Chondrocyte (in vitro differentiated cells): ENCODE measurements at places on chromosomes 13 and 19. TPM values are rescaled to one million over a fixed set of nuclear protein-coding genes. Genes with fewer than 3 reads are reported as not detected.

GRCh38 chr13:98033277-98034247 is 80.1 kb downstream of the IPO5 start:
- no peaks in the 10 kb centered on the region for H3K36me3 ChIP-seq

- H3K4me3 ChIP-seq = no peak overlapping the region
- no peak for DNase-seq
- H3K36me3 ChIP-seq = no peaks in the 10 kb centered on the region
- H3K27ac ChIP-seq = peak overlapping the region; percentile 82
Observed at GRCh38 chr19:40147693-40148347, 43.4 kb upstream of the MAP3K10 start.

DNA sequence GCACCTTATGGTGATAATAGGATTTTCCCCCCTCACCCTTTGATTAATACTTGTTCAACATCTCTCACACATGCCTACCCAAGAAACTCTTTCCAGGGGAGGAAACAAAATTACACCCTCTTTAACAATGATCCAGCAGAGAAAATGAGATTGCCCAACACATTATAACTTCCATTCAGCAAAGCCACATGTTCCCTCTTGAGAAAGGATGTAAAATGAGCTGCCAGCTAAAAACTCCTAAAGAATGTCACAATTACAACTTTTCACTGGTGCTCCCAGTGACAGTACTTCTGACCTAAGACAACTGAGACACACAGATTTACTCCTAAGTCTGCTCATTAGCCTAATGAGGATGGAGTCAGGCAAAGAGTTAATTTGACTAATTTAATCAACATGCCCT is 621.4 kb downstream of the DIAPH3 start:
- no peaks in the 10 kb centered on the region for H3K27me3 ChIP-seq
- no peaks in the 10 kb centered on the region for H3K4me1 ChIP-seq
- no peaks in the 10 kb centered on the region for H3K36me3 ChIP-seq
- no peak overlapping the region for H3K4me3 ChIP-seq
- H3K27ac ChIP-seq = no peak overlapping the region

DNA sequence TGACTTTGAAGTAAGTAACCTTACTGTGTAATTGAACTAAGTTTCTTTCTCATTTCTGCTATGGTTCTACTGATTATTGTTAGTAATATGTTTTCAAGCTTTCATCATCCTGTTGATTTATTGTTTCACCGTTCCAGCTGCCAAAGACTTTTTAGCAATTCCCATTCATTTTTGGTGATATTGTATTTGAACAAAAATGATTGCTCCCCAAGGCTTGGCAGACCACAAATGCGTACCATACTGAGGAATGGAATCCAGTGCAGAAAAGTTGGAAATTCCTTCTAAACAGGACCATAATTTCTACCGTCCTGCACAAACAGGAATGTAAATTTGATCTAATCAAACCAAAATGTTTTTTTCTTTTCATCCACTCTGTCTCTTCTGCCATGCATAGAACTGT is 10.7 kb downstream of the EPSTI1 start:
- H3K27ac ChIP-seq = peak overlapping the region; percentile 12
- H3K36me3 ChIP-seq = peaks cover 1% of the 10 kb centered on the region
- H3K4me3 ChIP-seq = no peak overlapping the region
- DNase-seq = no peak
- peaks cover 15% of the 10 kb centered on the region for H3K4me1 ChIP-seq

GRCh38 chr19:13073263-13073662 is 29.4 kb downstream of the LYL1 start:
- no peak overlapping the region for H3K4me3 ChIP-seq
- H3K36me3 ChIP-seq = peaks cover 19% of the 10 kb centered on the region
- no peak overlapping the region for H3K27ac ChIP-seq
- no peaks in the 10 kb centered on the region for H3K27me3 ChIP-seq

- no peak overlapping the region for H3K27ac ChIP-seq
- H3K4me1 ChIP-seq = no peaks in the 10 kb centered on the region
- H3K4me3 ChIP-seq = no peak overlapping the region
- H3K36me3 ChIP-seq = peaks cover 2% of the 10 kb centered on the region
- H3K27me3 ChIP-seq = no peaks in the 10 kb centered on the region
- DNase-seq = no peak
Observed at GRCh38 chr19:30046522-30046921, 104.5 kb downstream of the URI1 start.

DNA sequence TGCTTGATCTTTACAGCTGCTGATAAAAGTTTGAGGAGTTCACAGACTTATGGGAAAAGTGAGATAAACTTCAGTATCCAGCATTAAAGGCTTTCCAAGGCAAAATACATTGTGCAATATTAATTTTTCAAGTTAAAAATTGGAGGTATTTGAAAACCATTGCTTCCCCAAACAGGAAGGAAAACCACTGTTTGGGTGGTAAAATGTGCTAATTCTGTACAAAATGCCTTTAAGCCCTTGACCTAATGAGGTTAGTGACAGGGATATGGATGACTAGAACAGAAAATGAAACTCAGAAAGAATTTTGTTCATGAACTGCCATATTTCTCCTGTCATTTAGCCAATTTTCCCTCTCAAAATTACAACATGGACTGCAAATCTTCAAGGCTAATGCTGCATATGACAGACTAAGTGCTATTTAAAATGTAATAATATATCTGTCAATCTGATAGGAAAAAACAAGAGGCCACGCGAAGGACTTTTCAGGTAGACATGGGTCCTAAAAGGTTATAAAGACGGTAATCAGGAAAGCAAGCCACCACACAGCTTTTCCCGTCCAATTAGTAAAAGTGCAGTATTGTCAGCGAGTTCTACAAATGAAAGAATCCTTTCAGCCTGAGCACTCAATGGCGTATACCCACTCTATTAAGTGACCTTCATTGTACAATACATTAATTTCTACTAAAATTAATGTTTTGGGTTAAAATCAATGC is 212.8 kb downstream of the ENOX1 start:
- H3K27me3 ChIP-seq = no peaks in the 10 kb centered on the region
- no peaks in the 10 kb centered on the region for H3K36me3 ChIP-seq
- H3K4me1 ChIP-seq = peaks cover 56% of the 10 kb centered on the region
- DNase-seq = no peak
- no peak overlapping the region for H3K4me3 ChIP-seq

- H3K27me3 ChIP-seq = no peaks in the 10 kb centered on the region
- H3K36me3 ChIP-seq = no peaks in the 10 kb centered on the region
- DNase-seq = no peak
Observed at GRCh38 chr19:30806311-30806710, 434.1 kb downstream of the ZNF536 start.

FFAR3 gene
- total RNA-seq = not detected in 3 replicates

PTH2 gene
- not detected in 3 replicates for total RNA-seq

SCAF1 gene
- 76.3 to 79.0 TPM (median 77.3 TPM) in 3 replicates for total RNA-seq

CCDC70 gene
- not detected in 3 replicates for total RNA-seq

CASP14 gene
- not detected in 3 replicates for total RNA-seq

CYP2A6 gene
- not detected in 3 replicates for total RNA-seq

CEACAM3 gene
- not detected in 3 replicates for total RNA-seq

ZNF90 gene
- total RNA-seq = 2.3 to 5.1 TPM (median 2.4 TPM) in 3 replicates
